BE2C (cell line): ENCODE measurements at places on chromosomes 11 and 22.

DNA sequence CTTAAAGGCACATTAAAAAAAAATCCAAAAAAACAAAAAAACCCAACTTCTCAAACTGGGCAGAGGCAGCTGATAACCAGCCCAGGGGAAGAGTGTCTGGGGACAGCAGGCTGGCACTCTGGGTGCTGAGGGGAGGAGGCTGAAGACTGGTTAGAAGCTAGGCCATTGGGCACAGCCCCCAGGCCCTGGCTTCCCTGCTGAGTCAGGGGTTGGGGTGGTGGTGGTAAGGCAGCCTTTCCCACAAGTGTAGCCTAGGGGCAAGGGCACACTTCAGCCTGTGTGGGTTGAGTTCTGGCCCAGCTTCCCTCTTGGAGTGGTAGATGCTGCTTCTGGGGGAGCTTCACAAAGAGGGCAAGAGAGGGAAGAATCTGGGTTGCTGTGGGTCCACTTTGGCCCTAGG is 16.3 kb upstream of the ARFGAP3 start:
- DNase-seq = no peak

DNA sequence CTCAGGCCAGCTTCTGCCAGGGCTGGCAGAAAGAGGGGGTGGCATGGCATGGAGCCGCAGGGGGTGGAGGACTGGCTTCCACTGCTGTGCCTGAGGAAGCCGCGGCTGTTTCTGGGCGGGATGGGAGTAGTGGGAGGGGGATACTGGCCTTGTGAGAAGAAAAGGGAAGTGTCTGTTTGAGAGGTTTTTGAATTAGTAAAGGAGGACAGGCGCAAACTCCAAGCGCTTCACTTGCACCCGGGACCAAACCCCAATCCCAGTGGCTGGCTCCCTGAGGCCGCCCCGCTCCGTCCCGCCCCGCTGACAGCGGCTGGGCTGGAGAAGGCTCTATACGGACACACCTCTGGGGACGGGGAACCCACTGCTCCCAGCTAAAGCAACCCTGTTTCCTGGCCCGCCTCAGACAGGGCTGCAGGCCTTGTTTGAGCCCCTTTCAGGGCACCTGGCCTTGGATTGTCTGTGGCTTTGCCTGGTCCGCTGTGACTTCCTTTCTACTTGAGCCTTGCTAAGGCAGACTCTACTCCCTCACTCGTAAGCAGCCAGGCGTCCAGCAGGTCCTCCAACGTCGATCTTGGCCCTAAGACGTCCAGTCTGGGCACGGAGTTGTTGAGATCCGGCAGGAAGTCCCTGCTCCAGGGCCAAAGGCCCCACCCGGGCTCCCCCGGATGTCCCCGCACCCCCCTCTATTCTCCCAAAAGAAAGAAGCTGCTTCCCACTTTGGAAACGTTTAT is 2.2 kb downstream of the APOA1 start:
- no peak for DNase-seq

DNA sequence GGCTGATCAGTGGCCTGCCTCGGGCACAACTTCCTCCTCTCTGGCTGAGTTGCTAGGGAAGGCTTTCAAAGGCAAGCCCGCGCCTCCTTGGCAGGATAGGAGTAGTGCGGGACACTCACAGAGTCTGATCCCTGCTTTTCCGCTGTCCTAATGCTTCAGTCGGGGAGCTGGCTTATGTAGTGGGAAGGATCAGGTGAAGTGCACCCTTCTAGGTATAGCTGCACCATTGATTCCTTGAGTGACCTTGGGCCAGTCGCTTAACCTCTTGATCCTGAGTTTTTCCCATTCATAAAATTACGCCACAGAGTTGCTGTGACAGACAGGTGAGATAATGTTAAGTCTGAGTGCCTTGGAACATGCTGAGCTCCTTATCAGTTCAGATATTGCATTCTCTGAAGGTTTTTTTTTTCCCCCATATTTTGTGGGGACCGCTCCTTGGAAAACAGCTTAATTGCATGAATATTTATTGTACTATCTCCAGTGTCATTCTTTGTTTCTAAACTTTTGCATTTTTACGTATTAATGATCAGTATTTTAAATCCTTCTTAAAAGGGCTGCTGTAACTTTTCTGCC is 961 bp downstream of the IPO7 start:
- DNase-seq = no peak

GRCh38 chr11:123509737-123510578 is 79.9 kb downstream of the GRAMD1B start:
- DNase-seq = peak; percentile 89

GRCh38 chr11:45913514-45913913 is 4.2 kb downstream of the PEX16 start:
- DNase-seq = no peak
